ENCODE measurements at places on chromosomes 2 and 18.

DNA sequence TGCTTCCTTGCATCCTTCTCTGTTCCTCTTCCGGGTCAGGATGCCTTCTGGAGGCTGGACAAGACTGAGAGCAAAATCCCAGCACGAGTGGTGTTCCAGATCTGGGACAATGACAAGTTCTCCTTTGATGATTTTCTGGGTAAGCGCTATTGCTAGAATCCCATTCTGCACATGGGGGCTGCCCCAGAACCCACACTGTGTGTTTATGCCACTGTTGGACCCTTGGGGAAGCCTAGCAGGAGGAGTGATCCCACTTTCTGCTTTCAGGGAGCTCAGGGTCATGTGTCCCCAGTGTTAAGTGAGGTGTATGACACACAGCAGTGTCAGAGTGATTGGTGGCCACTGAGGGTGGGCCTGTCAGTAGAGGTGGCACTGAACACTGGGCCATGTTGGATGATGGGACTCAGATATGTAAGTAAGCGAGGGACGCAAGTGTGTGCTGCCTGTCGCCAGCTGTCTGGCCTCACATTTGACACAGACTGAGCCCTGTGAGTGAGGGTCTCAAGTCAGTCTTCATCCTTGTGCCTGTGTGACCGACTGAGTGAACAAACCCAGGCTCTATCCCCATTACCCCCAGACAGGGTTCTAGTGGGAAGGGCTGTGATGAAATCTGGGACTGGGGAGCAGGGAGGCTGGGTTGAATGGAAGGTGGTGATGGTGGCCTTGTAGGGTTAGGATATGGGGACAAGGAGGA, 220.9 kb downstream of the DYSF start:
- DNase-seq: no peak

DNA sequence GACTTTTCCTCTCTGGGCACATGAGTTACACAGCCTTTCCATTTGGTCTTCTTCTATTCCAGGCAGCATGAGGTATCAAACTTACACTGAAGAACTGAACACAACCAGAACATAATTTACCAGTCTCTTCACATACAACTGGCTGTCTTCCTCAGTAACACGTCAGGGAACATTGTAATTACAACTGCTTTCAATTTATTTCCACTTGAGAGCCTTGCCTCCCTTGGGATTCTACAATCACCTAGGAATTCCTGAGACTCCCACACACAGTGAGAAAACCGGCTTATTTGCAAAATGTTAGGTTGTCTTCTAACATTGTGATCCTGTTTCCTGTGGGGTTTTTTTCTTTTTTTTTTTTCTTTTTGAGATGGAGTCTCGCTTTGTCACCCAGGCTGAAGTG, 149.9 kb downstream of the TMX3 start:
- DNase-seq: no peak

DNA sequence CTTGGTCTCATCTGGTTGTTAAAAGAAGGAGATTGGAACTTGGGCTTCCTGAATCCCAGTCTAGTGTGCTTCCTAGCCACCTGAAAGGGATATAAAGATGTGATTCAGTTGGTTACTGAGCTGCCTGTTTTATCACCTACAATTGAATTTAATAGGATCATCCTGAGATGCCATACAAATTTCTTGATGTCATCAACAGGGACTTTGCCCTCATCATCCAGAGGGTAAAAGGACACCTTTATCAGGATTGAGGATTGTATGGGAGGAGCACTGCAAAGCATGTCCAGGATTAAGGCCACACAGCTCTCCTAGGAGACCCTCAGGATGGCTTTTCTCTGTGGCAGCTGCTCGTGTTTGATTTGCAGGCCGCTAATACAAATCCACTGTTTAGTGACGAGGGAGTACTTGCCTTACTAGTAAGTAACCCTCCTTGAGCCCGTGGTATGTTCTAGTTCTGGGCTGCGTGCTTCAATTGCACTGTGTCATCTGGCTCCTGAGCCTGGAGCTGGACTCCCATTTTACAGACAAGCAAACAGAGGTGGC, 28.6 kb downstream of the SH3RF3 start:
- DNase-seq: no peak

- DNase-seq: no peak
These were observed 54.7 kb downstream of the CCDC68 start for GRCh38 chr18:54904581-54904980.

DNA sequence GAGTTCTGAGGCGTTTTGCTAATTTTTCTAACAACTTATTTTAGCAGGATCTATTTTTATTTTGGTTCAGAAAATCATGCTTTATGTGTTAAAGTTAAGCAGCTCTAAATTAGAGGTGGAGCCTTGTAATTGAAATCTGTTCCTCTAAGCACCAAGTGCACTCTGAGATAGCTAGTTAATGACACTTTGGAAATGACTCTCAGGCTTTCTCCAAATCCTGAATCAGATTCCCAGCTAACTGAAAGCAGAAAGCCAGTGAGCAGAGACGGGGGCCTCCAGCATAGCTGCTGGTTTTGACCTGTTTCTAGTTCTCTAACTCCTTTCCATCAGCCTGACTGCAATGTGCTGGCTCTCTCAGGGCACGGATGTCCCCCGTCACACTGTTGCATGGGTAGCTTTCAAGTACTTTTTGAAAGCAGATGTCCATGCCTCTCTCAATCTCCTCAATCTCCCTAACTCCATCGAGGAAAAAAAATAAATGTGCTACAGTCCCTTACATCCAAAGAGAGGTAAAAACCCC, 326.5 kb downstream of the SATB2 start:
- no peak for DNase-seq

GRCh38 chr2:142825861-142826260, 51.6 kb upstream of the KYNU start:
- DNase-seq: no peak

- DNase-seq: no peak
These were observed 41.1 kb downstream of the PLEKHB2 start for GRCh38 chr2:131146231-131146630.

- peak; percentile 22 for DNase-seq
These were observed 697 bp downstream of the LGALSL start for GRCh38 chr2:64454386-64455332.

GRCh38 chr2:120859814-120860578, 124.3 kb downstream of the GLI2 start:
- DNase-seq: no peak

DNA sequence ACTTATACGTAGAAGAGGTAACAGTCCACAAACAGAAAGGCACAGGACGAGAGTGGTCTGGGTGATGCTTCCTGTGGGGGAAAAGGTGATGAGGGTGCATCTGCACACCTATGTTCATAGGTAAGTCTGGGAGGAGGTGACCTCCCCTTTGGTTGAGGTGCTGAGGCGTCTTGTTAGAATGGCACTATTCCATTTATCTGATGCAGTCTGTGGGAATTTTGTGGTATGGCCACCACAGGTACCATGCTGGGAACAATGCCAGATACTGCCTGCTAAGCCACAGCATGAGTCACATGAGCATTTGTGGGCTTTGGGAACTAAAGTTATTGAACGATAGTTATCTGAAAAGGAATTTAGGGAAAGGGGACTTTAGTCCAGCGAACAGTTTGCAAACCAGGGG, 27.9 kb downstream of the IL37 start:
- no peak for DNase-seq

DNA sequence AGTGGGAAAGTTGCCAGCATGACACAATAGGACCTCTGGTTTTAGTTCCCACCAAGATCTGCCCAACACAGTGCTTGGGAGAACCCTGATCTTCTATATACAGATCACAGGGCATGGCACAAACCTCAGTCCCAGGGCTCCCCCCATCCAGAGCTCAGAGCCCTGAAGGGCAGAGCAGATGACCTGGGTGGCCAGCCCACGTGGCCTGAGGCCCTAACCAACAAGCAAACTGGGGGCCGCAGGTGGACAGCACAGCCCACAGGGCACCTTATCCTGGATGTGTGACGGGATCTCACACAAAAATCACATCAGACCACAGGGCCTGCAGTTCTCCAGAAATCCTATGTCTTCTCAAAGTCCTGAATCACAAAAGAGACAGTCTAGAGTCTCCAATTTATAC, 34.7 kb downstream of the CRACDL start:
- DNase-seq: no peak

DNA sequence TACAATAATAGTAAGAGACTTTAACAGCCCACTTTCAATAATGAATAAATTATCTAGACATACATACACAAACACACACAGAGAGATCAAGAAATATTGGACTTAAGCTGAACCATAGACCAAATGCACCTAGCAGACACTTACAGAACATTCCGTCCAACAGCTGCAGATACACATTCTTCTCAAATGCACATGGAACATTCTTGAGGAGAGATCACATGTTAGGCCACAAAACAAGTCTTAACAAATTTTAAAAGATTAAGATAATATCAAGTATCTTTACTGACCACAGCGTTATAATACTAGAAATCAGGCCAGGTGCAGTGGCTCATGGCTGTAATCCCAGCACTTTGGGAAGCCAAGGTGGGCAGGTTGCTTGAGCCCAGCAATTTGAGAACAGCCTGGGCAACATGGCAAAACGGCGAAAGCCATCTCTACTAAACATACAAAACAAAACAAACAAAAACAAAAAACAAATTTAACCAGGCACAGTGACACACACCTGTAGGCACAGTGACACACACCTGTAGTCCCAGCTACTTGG, 7.4 kb downstream of the CERKL start:
- DNase-seq: no peak

GRCh38 chr2:229761663-229762062, 47.3 kb upstream of the DNER start:
- no peak for DNase-seq

GRCh38 chr2:191806396-191806795, 40.5 kb downstream of the CAVIN2 start:
- no peak for DNase-seq

DNA sequence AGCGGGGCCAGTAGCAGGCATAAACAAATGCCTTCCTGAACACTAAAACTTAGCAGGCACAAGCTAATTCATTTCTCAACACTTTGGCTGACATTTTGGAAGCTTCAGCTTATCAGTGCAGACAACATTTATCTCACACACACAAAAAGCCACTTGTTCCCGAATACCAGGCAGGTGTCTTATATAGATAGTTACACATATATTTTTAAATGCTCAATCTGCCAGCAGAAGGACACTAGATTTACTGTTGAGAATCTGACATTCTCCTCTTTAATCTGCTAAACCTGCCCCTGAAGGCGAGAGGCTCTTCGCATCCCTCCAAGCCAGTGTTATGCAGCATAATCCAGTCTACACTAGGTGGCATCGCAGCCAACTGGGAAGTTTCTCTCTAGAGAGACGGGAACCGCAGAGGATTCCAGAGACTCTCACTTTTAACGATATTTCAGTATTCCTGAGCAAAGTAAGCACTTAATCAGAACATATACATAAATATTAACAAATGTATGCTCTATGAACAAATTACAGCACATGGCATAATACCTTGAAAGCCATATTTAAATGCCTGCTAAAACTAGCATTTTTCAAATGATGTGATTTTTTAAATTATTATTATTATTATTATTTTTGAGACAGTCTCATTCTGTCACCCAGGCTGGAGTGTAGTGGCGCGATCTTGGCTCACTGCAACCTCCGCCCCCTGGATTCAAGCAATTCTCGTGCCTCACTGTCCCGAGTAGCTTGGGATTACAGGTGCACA, 90.2 kb upstream of the SCG2 start:
- no peak for DNase-seq

DNA sequence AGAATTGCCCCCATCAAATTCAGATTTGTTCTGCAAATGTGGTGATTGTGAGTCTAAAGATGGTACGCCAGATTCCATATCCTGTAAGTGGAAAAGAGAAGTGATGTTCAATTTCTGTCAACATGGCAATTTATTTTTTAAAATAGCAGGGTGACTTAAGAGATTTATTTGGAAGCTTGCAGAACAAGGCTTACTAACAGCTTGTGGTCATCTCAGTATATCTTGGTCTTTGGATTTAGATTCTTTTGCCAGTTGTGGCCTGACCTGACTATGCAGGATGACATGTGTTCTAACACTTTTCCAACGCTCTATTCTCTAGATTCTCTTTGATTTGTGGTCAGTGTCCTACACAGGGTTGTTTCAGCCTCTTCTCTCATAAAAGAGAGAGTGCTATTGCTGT, 74.4 kb downstream of the MAP3K20 start:
- no peak for DNase-seq

- DNase-seq: no peak
These were observed 31.8 kb downstream of the NCK2 start for GRCh38 chr2:105776560-105776928.

All from activated T-helper 1 cell treated with anti-CD3 and anti-CD28 coated beads, Interleukin-2, amount 50 U/mL, for 16 hours (primary cell).